CD4-positive, alpha-beta T cell treated with Interleukin-10 for 1 hour (primary cell): ENCODE measurements at places on chromosomes 2 and 18.

DNA sequence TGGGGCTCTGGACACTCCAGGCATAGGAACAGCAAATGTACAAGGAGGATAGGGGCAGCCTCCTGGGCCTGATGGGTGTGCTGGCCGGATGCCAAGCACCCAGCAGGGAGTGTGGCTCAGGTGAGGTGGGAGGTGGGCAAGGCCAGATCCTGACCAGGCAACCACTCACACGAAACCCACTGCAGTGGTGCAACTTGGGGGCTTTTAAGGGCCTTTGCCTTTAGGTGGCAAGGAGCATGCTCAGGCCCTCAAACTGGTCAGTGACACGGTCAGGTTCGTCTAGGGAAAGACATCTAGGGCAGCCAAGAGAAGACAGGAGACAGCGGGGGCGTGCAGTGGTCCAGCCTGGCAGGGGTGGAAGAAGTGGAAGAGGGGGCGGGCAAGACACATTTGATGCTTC lies 18.4 kb upstream of the TEX51 start:
- no peak for DNase-seq

DNA sequence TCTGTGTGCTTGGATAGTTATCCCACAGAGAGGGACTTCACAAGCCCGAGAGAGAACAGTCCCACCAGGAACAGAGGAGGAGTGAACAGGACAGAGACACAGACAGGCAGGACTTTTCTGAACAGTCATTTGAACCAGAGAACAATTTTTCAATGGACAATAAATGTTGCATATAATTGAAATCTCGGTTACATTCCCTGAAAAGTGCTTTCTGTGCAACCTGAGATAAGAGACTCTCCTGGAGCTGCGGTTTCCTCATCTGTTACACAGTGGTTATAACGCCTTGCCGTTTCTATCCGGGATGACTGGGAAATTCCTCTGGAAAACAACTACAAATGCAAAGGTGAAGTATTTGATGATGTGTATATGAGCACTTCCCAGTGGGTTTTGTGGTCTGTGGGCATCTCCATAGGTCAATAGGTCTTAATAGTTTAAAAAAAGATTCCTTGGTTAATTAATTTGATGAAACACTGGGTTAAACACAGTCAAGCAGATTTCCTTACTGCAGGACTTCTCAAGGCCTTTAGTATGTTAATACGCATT lies 87.2 kb upstream of the HPCAL1 start:
- no peak for DNase-seq

GRCh38 chr2:24083567-24084385 lies 858 bp downstream of the TP53I3 start:
- DNase-seq: peak; percentile 52

DNA sequence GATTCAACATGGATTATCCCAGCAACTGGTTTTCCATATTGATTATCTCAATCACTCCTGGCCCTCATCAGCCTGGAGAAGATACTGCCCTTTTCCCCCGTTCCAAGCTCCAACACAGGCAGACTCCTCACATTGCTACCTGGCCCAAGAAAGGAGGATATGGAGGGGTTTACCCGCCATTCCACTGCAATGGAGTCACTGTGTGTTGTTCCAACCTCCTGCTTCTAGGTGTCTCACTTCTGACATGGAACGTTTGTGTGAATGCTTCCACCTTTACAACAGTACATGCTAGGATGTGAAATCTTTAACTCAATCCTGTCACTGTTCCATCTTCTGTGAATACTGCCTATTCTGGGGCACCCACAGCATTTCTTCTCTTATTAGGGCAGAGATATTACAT lies 36.7 kb downstream of the RMP24 start:
- no peak for DNase-seq

- DNase-seq: no peak
Measured at GRCh38 chr2:48414196-48414595, 115.8 kb upstream of the STON1 start.

DNA sequence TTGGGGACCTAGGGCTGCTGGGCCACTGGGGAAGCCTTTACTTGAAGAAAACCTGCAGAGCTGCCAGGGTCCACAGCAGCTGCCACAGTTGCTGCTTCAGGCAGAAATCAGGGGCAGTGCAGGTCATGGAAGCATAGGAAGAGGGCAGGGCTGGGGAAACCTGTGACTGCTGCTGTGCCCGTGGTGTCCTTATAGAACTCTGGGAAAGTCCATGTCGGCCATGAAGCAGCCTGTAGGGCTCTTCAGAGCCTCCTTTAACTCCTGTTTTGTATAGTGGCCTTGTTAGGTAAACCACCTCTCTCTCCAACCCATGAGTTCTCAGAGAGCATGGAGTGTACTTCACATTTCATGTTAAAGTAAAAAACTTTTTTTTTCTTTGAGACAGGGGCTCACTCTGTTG lies 62.1 kb downstream of the SMAD4 start:
- no peak for DNase-seq

DNA sequence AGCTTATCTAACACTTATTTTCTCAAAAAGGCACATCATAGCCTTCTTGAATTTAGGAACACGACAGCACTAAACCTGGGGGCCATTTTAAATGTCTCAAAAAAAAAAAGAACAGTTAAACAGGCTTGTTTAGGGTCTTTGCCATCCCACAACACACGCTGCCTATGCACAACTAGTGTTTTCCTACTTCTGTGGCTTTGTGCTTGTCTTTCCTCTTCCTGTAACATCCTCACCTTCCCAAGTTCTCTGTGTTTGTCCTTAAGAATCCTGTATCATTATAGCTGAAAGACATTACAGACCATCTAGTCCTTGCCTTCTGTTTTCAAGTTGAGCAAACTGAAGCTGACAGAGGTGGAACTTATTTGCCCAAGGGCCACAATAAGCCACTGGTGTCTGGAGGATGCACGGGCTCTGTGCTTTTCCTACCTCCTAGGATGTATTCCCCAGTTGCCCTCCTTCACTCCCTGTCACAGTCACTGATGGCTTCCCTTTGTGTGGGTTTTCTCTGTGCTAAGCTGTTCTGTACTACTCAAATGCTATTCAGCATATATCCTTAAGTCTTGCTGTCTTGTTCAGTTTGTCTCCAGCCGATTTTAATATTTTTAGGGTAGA lies 22.6 kb downstream of the SNRPD1 start:
- no peak for DNase-seq

DNA sequence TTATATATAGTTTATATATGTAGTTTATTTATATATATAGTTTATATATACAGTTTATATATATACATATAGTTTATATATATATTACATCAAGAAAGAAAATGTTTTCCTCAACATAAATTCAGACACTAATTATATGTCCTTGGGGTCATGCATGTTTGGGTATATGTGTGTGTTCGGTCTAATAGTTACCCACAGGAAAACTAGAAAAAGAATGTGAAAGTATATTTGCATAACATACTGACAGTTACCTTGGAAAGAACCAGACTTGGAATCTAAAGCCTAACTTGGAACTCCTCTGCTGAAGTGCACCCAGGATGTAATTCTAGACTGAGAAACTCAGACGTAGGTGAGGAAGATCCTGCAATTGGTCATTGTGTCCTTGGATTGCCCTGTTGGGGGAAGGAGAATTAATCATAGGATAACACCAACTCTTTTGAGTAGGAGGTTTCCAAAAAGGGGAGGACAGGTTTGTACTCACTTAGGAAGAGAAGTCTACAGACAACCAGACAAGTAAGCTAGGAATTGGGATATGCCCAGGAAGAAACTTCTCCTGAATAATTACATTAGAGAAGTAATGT lies 8.9 kb upstream of the SLC25A12 start:
- no peak for DNase-seq

DNA sequence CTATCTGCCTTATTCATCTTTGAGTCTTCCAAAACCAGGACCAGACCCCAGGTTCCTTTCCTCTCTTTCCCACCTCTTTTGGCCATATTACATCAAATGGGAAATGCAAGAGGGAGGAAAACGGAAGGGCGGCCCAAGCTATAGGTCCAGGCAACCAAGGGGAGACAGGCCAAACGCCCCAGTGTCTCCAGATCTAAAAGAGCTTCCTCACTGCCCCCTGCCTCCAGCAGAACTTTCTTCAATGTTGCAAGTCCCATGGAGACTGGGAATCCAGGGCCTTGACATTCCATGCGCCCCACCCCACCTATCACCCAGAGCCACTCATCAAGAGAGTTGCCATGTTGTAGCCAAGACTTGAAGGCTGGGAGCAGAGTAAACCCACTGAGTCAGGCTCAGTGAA lies 15.4 kb downstream of the TNS1 start:
- DNase-seq: no peak

DNA sequence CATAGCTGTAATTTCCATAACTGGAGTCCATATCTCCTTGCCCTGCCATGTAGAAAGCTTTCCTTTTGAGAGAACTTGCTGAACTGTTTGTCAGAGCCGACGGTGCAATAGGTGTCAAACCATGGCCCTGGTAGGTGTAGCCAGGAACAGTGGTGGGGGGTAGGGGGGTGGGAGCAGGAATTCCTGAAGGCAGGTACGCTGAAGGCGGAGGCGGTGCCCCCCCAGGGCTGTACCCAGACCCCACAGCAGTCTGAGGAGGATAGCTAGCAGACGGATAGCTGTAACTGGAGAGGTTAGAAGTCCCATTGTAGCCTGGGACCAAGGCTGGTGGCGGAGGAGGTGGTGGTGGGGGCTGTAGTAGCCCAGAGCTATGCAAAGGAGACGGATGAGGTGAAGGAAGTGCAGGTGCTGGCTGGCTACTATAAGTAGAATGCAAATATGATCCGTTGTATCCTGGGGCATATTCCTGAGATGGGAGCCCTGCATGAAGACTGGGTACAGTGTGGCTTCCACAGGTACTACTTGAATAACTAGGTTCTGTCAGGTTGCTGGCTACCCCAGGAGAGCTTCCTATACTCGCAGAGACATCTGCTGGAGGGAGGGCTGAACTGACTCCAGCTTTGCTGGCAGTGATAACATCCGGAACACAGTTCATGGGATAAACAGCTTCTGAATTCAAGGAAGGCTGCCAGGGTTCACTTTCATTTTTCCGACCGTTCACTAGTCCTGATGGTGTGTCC lies 124.8 kb downstream of the FIGN start:
- DNase-seq: no peak

DNA sequence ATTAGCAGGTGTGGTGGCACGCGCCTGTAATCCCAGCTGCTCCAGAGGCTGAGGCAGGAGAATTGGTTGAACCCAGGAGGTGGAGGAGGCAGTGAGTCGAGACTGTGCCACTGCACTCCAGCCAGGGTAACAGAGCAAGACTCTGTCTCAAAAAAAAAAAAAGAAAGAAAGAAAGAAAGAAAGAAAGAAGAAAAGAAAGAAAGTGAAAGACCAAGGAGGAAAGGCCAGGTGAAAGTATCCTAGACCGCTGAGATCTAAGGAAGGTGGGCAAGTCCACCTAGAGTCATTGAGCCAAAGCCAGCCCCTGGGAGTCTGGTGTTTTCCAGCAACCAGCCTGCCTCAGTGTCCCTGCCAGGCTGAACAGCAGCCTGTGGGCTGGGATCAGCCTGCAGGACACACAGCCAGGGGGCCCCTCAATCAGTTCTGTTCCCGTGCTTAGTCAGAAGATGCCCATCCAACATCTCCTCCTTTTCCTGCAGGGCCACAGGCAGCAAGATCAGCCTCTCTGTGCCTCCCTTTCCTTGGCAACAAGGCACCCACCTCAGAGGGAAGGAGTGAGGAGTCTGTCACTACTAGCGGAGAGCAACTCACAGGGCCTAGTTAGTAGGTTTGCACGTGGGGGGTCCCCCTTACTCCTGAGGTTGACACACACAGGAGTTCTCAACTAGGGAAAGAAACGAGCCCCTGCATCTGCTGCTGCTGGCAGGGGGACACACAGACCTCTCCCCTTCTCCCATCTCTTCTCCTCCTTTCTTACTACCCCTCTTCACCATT lies 64.1 kb downstream of the SMAD7 start:
- no peak for DNase-seq

DNA sequence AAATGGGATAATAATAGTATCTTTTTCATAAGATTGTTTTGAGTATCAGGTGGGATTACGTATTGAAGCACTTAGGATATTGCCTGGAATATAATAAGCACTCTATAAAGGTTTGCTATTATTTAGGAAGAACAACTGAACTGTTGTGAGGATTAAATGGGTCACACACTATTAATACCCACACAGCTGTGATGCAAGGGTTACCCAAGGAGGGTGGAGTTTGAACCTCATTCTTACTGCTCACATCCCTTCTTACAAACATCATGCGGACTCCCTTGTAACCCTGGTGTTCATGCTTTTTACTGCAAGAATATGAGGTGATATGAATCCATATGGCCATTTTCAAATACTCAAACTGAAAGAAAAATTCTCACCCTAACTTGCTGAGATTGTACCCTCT lies 113.5 kb downstream of the KCTD1 start:
- no peak for DNase-seq

DNA sequence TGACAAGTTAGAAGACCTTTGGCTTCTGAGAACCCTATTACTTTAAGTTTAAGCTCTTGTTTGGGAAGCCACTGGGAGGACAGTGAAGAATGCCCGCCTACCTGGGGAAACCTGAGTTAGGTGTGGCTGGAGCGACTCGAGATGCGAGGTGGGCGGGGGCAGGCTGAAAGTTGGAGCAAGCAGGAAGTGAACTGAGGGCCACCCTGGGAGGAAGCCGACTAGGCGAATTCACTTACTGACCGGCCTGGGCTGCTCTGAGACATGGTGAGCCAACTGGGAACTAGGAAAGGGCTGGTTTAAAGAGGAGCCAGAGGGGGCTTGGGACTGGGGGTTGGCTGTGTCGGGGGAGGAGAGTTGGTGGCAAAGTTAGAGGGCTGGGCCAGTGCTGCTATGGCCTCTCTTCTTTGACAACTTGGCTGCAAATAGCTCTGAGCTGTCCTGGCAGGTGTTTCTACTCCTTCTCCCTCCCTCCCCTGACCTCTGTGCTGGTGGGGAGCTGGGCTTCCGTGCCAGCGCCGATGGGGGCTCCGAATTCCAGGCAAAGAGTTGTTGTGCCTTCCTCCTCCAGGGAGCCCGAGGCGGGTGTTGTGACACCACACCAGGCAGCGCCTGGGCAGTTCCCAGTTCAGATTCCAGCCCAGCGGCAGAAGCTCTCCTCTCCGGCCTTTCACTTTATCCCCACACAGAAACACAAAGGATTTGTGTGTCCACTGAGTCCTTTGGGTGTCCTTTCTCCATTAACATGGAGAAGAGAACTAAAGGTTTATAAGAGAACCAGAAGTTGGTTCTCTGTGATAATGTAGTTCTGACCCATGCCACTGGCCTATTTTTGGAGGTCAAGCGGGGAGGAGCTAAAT lies at the start of gene VAMP8:
TSS of gene VAMP8 (plus strand) at position 201 of the 857 bp plus-strand sequence. CDS start at position 262, 61 bp downstream.
- DNase-seq: peak; percentile 65

DNA sequence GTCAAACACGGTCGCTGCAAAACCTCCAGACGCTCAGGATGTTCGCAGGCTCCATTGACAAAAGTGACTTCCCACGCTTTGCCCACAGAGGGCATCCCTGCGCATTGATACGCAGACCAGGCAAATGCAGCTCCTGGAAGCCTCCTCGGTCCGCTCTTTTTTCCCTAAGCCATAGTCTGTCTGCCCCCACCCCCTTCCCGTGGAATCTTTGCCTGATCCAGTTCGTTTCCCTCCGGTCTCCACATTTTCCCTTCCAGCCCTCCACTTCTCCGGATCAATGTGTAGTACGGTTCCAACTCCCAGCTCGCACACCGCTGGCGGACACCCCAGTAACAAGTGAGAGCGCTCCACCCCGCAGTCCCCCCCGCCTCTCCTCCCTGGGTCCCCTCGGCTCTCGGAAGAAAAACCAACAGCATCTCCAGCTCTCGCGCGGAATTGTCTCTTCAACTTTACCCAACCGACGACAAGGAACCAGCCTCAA lies at the start of gene DCC:
TSS of gene DCC (plus strand) at position 307 of the 481 bp plus-strand sequence. CDS start 591 bp downstream, outside the sequence.
- no peak for DNase-seq
